ENCODE measurements at places on chromosomes 5 and 9. TPM values are rescaled to one million over a fixed set of nuclear protein-coding genes. Genes with fewer than 3 reads are reported as not detected.
A peak's percentile ranks its signal among the peaks of the same experiment; 100 is the strongest.

The SLC36A2 gene
- not detected for total RNA-seq

DNA sequence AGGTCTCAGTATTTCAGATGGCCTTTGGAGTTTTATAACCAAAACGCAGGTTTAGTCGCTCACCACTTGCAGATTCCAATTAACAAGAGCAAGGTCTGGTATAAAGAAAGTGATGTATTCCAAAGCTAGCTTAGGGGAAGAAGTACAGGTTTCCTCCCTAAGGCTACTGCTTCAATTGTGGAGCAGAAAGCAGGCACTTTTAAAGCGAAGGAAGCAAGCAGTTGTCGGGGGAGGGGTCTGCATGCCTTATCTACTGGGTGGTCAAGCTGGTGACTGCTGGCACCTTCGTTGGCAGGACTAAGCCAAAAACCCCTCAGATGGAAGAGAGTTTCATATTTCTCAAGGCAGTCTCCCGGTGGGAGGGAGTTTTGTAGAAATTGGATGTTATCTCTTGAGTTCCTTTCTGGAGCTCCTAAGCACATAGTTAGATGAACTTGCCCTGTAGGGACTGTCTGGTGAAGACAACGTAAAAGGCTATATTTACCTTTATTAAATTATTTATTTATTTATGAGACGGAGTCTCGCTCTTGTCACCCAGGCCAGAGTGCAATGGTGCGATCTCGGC, 1.6 kb upstream of the TMEM245 start:
- no peak for ATAC-seq

DNA sequence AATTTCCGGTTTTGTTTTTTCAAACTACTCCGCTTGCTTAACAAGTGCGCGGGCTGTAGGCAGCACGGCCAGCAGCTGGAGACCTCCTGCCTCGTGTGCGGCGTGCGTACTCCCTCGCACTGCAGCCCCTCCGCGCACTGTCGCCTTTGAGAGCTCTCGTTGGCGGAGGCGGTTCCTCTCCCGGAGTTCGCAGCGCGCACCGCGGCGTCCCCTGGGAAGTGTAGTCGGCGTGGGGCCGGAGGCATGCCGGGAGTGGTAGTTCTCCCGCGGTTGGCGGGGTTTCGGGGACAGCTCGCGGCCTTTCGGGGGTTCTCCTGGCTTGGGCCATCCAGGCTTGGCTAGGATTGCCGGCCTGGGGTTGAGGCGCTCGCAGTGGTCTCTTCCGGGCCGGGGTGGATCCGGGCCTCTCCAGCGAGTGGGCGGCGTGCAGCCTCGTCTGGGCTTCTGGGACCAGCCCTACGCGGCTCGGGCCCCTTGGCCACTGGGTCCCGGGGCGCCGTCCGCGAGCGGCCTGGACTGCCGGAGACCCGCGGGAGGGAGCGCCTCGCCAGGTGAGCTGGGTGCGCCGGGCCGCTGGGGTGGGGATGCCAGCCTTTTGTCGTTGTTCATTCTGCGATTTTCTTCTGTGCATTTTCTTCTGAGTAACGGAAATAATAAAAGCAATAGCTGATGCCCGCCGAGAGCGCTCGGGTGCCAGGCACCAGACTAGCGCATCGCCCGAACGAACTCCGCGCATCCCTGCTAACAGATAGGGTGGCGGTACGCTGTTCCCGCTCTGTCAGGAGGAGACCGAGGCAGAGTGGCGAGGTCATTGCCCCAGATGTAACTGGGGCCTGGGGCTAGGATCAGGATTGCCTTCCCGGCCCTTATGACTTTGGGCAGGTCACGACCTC, at the start of gene ZNF354C:
Gene ZNF354C, plus strand, starts transcription at position 258 of the 893 bp plus-strand sequence. CDS start 1,696 bp downstream, outside the sequence.
- ATAC-seq, result peak; percentile 97

DNA sequence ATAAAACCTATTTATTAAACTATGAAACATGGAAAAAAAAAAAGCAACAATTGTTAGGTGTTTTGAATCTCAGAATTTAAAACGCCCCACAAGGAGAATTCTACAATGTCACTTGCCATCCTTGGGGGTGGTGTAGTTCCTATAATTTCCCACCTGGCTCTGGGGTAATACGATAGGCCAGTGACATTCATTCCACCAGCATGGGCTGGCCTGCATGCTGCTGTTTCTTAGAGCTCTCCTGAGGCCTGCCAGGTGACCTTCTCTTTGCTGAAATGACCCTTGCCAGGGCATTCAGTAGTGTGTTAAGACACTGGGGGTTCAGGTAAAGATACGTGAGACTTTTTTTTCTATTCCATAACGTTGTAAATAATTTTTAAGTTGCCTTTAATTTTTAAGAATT, 10.0 kb upstream of the ARHGEF28 start:
- no peak for ATAC-seq

DNA sequence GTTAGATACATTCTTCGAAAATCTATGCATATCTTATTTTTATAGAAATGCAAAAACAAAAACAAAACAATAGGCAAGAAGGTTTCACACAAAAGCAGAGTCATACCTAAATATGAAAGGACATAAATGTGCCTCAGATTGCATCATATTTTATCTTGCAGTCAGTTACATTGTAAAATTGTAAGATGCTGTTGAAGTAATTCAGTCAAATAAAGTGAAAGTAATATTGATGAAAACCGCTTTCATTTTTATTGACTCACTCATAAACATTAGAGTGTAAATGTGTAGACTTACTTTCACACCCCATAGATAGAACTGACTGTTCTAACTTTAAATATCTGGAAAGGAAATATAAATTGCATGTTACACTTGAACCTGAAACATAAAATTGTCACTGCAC, 931.5 kb upstream of the NUDT12 start:
- ATAC-seq, result no peak

The DOCK8 gene
- 0.39 TPM for total RNA-seq

The HNRNPK gene
- 466 TPM for total RNA-seq

The NTNG2 gene
- total RNA-seq, result 4.0 TPM

- ATAC-seq, result no peak
These were observed 76.0 kb downstream of the NSD1 start for GRCh38 chr5:177209610-177210009.

GRCh38 chr5:56749842-56750241, 65.5 kb upstream of the MAP3K1 start:
- ATAC-seq, result no peak

DNA sequence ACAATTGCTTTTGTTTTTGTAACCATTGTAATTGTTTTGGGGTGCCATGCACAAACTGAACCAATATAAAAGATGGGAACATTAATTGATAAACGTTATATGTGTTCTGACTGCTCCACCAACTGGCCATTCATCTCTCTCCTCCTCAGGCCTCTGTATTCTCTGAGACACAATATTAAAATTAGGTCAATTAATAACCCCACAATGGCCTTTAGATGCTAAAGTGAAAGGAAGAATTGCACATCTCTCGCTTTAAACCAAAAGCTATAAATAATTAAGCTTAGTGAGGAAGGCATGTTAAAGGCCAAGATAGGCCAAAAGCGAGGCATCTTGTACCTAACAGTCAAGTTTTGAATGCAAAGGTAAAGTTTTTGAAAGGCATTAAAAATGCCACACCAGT, 448.4 kb upstream of the ITGA1 start:
- ATAC-seq, result no peak

DNA sequence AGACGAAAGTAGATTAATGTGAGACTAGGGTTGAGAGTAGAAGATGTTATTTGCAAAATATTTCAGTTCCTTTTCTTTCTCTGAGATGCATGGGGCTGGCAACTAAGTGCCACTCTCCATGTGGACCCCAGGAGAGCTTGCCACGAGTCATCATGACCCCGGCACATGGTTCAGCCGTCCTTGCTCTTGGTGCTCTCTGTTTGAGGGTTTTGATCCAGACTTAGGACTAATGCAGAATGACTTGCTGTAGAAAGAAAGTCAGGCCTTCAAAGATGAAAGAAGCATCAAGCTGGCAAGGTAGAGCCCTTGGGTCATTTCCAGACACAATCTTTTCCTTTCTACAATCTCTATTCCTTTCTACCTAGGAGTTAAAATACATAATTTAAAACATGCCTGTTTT, 84.7 kb downstream of the RASGRF2 start:
- no peak for ATAC-seq

DNA sequence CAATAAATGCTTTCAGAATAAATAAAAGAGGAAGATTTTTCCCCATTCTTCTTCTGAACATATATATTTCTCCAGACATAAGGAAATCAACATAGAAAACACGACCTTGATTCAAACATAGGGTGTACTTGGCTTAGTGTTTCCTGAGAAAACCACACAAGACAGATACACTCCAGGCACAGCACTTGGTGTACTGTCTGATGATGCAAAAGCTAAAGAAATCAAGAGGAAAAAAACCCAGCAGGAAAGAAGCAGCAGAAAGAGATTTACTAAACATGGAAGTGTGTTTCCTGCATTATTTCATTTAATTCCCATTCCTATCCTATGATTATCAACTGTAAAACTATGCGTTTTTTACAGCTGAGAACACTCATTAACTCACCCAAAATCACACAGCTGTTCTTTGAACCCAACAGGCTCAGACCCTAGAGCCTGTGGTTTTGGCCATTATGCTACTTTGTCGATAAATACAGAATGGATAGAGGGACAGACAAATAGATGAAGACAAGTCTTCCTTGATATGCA, 46.1 kb downstream of the NIPAL4 start:
- ATAC-seq, result no peak

The SUSD3 gene
- not detected for total RNA-seq

DNA sequence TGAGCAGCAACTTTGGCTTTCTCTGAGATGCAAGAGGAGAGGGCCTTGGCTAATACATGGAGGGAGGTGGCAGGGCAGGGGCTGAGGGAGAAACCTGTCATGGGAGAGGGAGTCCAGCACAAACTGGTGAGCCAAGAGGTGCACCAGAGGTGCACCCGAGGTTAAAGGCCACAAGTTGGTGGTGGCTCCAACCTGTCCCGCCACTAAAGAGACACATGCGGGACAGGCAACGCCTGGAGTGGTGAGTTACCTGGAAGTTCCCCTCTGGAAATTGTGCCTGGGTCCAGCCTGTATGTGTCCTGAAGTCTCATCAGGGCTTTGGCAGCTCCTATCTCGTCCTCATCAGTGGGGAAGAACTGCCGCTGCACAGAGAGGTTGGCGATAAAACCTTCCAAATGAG, 14.0 kb downstream of the P4HA2 start:
- ATAC-seq, result no peak

The DMRT1 gene
- not detected for total RNA-seq

- no peak for ATAC-seq
These were observed 79.1 kb upstream of the FCN1 start for GRCh38 chr9:134996591-134997530.

DNA sequence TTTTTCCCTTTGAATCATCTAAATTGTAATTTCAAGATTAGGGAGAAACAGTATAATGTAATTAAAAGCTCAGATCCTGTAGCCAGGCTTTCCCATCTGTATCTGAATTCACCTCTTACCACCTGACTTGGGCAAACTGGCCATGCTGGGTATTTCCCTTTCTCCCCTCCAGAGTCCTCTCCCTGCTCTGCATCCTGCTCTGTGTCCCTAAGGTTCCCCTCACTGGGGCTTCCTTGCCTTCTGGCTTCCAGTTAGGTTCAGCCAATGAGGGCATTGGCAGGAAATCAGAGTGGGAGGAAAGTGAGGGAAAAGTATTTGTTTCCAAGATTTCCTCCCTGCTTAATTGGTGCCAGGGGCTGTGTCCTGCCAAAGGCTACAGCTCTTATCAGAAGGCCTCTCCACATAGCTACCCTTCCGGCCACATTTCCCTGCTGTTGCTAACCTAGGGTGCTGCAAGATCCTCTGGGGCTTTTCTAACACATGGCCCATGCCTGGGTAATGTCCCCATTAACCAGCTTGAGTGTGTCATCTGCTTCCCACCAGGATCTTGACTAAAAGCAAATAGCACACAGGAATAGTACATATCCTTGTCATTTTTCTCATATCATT, 51.0 kb upstream of the MPDZ start:
- ATAC-seq, result no peak

The FAXDC2 gene
- total RNA-seq, result 3.9 TPM

GRCh38 chr5:130151239-130151638, 247.0 kb downstream of the CHSY3 start:
- ATAC-seq, result no peak

The IGFBPL1 gene
- 0.36 TPM for total RNA-seq

DNA sequence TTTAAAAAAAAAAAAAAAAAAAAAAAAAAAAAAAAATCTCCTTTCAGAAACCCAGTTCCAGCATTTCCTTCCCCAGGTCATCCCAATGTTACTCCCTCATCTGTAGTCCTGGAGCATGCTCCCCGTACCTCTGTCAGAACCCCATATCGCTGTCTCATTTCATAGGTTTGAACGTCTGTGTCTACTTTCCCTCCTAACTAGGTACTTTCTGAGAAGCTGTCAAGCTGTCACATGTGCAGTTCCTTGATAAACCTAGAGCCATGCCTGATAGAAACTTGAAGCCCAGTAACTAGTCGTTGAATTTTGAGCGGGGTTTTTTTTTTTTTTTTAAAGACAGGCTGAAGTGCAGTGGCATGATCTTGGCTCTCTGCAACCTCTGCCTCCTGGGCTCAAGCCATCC, 15.6 kb downstream of the EXOSC3 start:
- no peak for ATAC-seq

DNA sequence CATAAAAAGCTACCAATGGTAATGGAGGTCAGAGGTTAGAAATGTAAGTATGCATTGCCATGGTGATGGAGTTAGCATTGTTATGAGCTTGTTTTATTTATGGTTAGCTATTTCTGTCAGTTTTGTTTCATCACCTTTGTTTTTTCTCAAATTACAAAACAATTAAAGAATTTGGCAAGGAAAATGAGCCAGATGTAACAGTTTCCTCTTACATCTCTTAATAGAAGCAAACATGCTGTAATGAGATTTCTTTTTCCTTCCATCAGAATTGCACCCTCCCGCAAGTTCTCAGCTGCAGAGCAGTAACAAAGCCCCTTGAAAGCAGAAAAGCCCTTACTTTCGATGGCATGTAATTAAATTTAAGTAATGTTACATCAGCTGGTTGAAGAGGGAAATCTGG, 233.0 kb downstream of the SGCD start:
- ATAC-seq, result no peak

The SLIT3 gene
- total RNA-seq, result 137 TPM

The S1PR3 gene
- total RNA-seq, result 1.1 TPM

The ARID3C gene
- not detected for total RNA-seq

The SURF6 gene
- total RNA-seq, result 26.3 TPM

- ATAC-seq, result peak; percentile 5
These were observed 915 bp downstream of the ZFAND5 start for GRCh38 chr9:72363908-72364678.

GRCh38 chr9:82419696-82420486, 431.3 kb downstream of the SPATA31D1 start:
- no peak for ATAC-seq

The PCSK5 gene
- 30.8 TPM for total RNA-seq

- ATAC-seq, result no peak
These were observed 361.6 kb upstream of the RIOK2 start for GRCh38 chr5:97544678-97545077.

DNA sequence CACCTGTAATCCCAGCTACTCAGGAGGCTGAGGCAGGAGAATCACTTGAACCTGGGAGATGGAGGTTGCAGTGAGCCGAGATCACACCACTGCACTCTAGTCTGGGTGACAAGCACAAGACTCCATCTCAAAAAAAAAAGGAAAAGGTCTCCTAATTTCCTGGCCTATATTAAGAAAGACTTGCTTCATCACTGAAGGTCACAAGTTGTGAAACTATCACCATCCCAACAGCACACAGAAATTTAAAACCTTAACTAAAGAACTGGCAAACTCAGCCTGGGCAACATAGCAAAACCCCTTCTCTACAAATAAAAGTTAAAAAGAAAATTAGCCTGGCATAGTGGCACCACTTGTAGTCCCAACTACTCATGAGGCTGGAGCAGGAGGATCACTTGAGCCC, 17.2 kb downstream of the FRMD3 start:
- no peak for ATAC-seq

The KCNMB1 gene
- 0.14 TPM for total RNA-seq

The SLC27A6 gene
- 1.3 TPM for total RNA-seq
